ENCODE measurements at places on chromosomes 6 and 20.

DNA sequence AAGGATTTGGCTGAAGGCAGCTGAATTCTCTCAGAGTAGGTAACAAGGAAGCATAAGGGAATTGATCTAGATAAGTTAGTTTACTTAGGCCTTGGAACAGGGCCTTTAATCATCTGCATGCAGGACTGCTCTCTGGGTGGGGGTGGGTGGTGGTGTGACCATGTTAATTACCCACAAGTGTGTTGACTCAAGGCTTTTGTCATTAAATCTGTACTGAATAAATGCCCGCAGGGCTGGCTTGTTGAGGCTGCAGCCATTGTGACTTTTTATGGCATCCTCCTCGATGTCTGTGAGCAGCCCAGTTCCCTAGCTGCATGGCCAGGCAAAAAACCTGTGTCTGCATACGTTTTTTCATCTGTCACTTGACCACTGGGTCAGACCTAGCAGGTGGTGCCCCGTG, 63.5 kb upstream of the ASCC3 start:
- DNase-seq, result no peak

GRCh38 chr6:163460307-163460782, 45.8 kb downstream of the QKI start:
- DNase-seq, result no peak

- no peak for DNase-seq
Observed at GRCh38 chr20:36663031-36663430, 17.0 kb upstream of the SLA2 start.

DNA sequence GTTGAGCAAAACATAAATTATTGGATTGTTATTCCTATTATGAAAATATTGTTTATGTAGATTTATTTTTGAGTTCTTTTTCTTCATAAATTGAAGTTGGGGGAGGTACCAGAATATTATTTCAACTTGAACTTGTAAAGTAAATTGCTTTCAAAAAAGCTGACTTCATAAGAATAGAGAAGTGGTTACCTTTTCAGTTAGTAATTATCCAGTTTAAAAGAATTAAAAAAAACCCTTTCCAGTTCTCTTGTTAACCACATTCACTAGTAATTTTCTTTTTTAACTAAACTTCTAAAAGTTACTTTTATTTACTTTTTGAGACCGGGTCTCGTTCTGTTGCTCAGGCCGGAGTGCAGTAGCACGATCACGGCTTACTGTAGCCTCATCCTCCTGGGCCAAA, 124.3 kb downstream of the CDKAL1 start:
- DNase-seq, result no peak

DNA sequence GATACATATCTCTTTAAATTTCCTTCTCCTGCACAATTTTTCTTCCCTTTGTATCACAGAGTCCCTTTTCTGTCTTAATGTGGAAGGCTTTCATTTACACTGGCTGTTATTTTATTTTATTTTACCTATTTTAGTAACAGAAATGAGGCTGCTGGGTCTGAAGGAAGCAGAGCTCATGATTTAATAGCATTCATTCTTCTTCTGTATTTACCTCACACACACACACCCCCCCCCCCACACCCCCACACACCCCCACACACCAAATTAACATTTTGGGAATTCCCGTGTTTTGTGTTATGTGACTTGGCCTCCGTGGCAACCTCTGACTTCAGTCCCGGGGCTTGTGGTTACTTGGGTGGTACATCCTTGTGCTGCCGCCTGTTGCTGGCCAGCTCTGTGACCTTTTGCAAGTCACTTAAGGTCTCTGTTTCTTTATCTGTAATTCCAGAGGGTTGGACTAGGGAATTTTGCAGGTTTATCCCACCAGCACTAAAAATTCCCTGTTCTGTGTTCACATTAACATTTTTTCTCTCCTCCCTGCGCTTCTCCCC, 108.8 kb downstream of the TIAM2 start:
- no peak for DNase-seq

DNA sequence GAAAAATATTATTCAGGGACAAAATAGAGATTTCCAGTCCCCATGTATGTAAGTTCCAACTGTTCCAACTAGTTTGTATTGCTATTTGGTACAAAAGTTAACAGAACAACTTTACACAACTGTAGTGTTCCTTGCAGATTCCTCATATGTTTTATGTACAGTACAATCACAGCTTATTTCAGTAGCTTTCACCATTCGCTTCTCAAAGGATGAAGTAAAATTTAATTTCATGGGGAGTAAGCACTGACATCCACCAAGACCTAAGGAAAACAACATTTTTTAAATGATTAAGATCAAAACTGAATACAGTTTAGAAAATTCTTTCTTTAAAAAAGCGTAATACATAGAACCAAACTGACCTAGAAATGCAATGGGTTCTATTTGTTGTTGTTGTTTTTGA, 24.6 kb downstream of the ZNF217 start:
- DNase-seq, result no peak

- DNase-seq, result no peak
Observed at GRCh38 chr6:155335265-155335664, 21.0 kb upstream of the TFB1M start.

GRCh38 chr20:37567671-37568588, 40.3 kb upstream of the BLCAP start:
- no peak for DNase-seq

GRCh38 chr6:135254471-135254870, 73.4 kb downstream of the MYB start:
- DNase-seq, result no peak

DNA sequence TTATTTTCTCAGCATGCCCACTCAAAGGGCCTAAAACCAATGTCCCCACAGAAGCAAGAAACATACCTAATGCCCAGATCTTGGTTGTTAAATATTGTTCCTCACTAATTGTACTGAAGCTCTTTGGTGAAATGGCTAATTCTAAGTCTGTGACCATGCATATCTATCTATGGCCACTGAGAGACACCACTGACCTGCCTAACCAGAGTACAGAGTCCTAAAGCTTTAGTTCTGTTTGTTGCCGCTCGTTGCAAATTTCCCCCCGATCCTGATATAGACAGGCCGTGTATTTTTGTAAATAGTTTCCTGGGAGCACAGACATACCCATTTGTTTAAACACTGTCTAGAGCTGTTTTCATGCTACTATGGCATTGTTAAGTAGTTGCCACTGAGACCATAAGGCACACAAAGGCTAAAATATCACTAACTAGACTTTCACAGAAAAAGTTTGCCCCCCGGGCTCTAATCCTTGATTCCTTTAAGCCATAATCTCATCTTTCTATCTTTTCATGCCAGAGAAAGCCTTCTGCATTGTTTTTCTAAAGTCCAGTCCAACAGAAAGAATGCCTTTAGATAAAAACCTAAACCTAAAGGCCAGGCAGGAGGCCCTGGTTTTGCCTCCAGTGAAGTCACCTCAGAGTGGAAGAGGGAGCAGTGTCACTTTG, 48.7 kb downstream of the DNAAF9 start:
- DNase-seq, result no peak

- peak; percentile 72 for DNase-seq
Observed at GRCh38 chr6:137903933-137904821, 37.1 kb downstream of the TNFAIP3 start.

- no peak for DNase-seq
Observed at GRCh38 chr20:33013701-33014326, 6.3 kb downstream of the BPIFB2 start.

GRCh38 chr6:3627956-3628835, 123.3 kb downstream of the PXDC1 start:
- no peak for DNase-seq

DNA sequence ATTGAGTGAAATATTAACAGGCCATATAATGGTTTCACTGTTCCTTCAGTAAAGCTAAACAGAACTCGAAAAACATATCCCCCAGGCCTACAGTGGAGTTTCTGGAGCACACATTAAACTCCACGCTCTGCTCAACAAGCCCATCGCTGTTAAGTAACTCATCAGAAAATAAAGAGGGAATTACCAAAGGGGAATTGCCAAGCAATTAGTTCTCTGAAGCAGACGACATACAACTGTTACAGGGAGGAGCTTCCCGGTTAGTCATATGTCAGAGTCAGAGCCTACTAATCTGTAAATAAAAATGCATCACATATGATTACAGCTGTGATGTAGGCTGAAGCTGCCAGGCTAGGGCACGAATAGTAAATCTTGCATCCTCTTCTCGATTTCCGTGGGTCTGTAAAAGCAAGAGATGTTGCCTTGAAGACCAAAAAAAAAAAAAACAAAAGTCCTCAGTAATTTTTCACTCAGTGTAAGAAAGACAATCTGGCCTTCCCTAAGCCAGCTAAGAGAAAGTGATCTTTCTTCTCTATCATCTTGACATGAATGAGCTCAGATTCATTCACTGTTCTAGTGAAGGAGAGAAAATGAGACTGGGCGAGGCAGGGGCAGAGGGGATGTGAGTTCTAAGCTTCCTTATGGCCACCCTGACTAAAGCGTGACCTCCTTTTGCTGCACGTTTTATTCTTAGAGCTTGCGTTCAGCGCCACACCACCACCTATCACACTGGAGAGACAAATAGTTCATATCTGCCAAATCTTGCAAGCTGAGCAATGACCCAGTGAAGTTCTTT, 13.8 kb downstream of the ATXN1 start:
- peak; percentile 81 for DNase-seq

GRCh38 chr20:20731000-20731944, 18.8 kb upstream of the RALGAPA2 start:
- DNase-seq, result no peak

DNA sequence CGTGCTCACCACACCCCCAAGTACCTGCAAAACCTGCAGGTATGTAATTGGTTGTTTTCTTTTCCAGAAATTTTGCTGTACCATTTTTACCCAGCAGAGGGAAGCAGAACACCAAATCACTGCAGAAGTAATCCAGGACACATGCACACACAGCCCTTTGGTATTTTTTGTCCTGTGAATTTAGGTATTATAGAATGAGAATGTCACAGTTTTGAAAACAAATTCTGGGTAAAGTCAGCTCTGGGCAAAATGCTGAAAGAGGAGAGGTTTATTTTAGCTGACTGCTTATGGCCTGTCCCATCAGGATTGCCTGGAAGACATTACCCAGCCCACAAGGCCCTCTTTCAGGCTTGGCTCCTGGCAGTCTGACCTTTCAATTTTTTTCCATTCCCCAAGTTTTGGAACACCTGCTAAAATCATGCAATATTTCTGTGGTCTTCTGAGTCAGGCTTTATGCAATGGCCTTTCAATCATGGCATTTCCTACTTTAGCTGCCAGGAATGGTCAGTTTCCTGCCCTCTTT, 3.5 kb upstream of the EFHC1 start:
- DNase-seq, result peak; percentile 57

GRCh38 chr6:133512410-133513016, 271.4 kb downstream of the EYA4 start:
- peak; percentile 47 for DNase-seq

GRCh38 chr6:45757443-45758130, 258.1 kb downstream of the CLIC5 start:
- peak; percentile 64 for DNase-seq

GRCh38 chr6:165770397-165771082, 107.5 kb upstream of the PDE10A start:
- DNase-seq, result no peak

GRCh38 chr6:97275804-97276203, 7.2 kb downstream of the MMS22L start:
- no peak for DNase-seq

- DNase-seq, result no peak
Observed at GRCh38 chr6:151209071-151209831, 30.5 kb upstream of the AKAP12 start.

GRCh38 chr20:50388733-50389437, 121.3 kb upstream of the PTPN1 start:
- DNase-seq, result no peak

DNA sequence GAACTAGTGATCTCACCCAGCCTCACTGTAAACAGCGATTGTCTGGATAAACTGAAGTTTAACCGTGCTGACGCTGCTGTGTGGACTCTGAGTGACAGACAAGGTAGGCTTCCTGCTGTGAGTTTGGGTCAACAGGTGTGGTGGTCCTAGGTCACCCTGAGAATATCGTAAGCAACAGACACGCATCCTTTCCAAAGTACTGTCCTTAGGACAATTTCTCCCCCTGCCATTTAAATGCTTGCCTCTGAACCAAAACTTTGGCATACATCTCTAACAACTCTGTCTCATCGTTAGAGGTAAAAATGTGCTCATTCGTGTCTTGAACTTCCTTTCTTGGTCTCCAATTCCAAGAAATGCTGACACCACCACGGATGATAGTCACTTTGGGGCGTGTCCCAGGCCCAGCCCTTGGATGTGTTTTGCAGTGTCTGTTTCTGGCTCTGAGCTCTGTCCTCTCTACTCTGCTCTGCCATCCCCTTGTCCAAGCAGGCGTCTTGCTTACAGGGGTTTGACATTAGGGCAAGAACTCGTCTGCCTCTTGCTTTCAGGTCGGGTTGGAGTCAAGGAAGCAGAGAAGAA, 95.5 kb downstream of the EYA2 start:
- DNase-seq, result no peak

- DNase-seq, result peak; percentile 50
Observed at GRCh38 chr20:34328928-34329677, 25.9 kb upstream of the AHCY start.

Data from fibroblast of skin of abdomen (primary cell).